ENCODE measurements at places on chromosomes 13 and 19.

DNA sequence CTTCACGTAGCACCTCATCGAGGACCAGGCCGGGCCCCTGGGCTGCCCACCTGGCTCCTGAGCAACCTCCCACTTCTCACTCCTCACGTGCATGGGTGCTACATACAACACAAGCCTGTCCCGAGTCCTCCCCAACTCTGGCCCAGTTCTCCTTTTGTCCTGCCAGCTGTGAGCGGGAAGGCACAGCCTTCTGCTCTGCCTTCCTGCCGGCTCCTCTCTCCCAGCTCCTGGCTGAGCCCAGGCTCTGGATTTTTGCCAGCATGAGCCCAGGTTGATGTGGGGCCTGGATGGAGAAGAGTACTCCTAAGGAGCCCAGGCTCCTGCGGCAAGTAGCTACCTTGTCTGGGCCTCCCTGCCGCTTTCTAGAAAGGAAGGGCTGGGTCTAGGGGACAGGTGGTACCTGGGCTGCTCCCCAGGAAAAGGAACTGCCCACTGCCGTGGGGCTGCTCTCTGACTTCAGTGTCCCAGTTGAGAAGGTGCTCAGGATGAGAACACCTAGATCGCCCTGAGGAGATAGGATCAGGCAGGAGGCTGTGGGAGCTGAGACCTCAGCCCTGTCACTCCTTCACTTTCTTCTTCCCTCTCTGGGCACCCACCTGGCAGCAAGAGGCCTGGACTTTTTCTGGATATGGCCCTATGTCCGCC lies 23.6 kb downstream of the LYL1 start:
- DNase-seq, result no peak

- no peak for DNase-seq
These were observed 130.1 kb downstream of the SLITRK1 start for GRCh38 chr13:83752141-83752540.

- no peak for DNase-seq
These were observed 24.9 kb upstream of the PIK3R2 start for GRCh38 chr19:18128044-18128443.

DNA sequence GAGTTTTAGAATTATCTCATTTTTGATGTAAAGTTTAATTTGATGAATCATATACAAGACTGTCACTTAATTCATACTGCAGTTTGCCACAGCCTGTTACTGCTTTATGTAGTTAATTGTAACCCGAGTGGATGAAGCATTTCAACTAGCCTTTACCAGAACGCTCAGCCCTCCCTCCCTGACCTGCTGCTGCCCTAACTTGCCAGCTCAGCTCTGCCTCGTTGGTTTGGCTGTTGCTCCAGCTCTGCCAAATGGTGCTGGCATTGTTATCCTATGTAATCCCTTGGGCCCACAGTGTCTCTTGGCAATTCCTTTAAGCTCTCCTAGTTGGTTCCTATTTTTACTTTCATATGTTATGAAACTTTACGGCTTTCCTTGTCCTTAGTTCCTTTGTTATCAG lies 113.3 kb downstream of the LMO7 start:
- DNase-seq, result no peak

- no peak for DNase-seq
These were observed 141.2 kb upstream of the KLHL1 start for GRCh38 chr13:70249332-70250064.

DNA sequence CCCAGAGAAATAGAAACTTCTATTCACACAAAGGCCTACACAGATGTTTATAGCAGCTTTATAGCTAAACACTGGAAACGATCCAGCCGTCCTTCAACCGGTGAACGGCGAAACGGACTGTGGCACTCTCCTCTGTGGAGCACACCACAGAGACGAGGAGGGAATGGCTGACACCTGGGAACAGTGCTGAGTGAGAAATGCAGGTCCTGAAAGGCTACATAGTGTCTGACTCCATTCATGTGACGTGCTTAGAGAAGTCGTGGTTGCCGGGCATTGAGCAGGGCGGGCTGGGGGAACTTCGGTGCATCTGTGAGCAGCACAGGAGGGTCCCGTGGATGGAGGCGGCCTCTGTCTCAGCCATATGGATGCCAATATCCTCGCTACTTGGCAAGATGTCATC lies 3.1 kb upstream of the GRK1 start:
- no peak for DNase-seq

DNA sequence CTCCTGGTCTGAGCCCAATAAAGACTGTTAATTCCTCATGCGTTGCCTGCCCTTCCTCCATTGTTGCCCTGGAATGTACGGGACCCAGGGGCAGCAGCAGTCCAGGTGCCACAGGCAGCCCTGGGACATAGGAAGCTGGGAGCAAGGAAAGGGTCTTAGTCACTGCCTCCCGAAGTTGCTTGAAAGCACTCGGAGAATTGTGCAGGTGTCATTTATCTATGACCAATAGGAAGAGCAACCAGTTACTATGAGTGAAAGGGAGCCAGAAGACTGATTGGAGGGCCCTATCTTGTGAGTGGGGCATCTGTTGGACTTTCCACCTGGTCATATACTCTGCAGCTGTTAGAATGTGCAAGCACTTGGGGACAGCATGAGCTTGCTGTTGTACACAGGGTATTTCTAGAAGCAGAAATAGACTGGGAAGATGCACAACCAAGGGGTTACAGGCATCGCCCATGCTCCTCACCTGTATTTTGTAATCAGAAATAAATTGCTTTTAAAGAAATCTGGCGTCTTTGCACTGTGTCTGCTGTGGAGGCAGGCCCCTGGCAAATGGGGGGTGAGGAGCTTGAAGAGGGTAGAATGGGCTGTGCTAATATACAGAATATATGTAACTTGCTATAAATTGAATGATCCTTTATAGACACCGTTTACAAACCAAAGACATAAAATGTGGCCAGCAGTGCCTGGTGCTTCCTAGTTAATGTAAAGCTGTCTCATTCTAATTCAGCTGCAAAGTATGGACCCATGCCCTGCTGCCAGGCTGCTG lies 4.2 kb upstream of the RPS11 start:
- no peak for DNase-seq

DNA sequence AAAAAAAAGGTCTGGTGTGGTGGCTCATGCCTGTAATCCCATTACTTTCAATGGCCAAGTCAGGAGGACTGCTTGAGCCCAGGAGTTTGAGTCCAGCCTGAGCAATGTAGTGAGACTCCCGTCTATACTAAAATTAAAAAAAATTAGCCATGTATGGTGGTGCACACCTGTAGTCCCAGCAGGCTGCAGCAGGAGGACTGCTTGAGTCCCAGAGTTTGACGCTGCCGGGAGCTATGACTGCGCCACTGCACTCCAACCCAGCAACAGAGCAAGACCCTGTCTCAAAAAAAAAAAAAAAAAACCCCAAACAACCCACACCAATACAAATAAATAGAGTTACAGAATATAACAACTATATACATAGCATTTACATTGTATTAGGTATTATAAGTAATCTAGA lies 65.7 kb downstream of the MICU2 start:
- no peak for DNase-seq

DNA sequence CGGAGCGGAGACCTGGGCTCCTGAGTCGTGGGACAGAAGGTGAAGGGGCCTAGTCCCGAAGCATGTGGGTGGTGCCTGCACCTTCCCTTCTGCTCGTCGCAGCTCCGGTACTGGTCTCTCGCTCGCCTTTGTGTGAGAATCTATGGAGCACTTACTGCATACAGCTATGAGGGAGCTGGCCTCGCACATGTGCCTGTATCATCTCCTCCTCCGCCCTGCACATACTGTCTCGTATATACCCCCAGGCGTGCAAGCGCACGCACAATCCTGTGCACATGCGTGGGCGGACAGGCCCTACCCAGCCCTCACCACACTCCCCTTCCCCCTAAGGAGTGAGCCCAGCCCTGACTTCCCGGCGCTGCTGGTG lies 8.7 kb downstream of the PIK3R2 start:
- DNase-seq, result no peak

DNA sequence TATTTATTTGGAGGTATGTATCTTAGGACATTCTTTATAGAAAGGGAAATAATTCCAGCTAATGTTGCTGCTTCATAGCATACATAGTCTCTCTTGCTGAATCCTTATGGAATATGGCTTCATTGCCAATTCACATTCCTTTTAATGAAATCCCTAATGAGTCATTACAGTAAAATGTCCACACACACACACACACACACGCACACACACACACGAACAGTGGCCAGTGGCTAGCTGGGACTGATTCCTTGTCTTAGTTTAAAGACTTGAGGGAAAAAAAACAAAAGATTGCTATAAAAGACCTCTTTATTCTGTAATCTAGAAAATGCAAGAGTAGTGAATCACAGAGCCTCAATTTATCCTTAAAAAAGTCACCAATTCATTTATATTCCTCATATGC lies 301.6 kb downstream of the SLITRK6 start:
- DNase-seq, result no peak

- DNase-seq, result no peak
These were observed 67.2 kb downstream of the ALOX5AP start for GRCh38 chr13:30802501-30802900.

DNA sequence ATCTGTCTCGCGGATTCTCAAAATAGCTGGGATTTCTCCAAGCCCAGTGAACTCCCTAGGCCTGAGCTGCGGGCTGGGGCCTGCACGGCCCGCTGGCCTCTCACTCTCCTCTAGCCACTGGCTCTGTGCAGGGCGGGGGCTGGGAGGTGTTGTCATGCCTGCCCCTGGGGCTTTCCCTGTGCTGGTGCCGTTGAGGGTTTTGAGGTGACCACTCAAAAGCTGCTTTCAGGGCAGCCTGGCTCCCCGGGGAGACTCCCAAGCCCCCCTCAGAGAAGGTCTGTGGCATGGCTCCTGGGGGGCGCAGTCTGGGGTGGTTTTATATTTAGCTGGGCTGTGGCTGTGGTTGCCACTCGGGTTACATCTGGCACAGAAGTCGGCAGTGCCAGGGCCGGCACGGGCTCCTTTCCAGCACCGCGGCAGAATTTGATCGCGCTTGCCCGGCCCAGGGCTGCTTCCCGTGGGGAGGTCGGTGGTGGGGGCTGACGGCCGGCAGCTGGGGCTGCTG lies 10.0 kb downstream of the NDUFB7 start:
- DNase-seq, result no peak

DNA sequence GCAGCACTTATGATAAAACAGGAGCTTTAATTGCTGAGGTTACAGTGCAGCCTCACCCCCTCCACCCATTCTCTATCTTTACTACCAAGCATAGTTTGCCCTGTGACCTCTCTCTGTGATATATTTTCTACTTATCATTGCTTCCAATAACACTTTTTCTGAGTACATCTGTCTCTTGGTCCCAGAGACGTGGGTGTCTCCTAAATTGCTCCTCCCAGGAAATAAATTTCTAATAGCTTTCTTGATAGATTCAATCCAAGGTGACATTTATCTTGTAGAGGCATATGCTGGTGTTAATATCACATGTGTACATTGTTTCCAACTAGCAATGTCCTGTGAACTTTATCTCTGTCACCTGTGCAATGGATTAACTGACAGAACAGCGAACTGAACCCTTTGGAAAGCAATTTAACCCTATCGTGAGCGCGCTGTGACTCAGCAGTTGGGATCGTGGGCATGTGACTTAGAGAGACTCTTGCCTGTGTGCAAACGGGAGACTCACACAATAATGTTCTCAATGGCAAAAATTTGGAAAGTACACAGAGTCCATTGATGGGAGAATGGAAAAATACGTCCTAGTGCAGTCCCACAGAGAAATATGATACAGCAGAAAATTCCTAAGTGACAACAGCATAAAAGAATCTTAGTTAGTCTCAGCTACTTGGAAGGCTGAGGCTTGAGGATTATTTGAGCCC lies 7.0 kb upstream of the MAP2K2 start:
- DNase-seq, result no peak

DNA sequence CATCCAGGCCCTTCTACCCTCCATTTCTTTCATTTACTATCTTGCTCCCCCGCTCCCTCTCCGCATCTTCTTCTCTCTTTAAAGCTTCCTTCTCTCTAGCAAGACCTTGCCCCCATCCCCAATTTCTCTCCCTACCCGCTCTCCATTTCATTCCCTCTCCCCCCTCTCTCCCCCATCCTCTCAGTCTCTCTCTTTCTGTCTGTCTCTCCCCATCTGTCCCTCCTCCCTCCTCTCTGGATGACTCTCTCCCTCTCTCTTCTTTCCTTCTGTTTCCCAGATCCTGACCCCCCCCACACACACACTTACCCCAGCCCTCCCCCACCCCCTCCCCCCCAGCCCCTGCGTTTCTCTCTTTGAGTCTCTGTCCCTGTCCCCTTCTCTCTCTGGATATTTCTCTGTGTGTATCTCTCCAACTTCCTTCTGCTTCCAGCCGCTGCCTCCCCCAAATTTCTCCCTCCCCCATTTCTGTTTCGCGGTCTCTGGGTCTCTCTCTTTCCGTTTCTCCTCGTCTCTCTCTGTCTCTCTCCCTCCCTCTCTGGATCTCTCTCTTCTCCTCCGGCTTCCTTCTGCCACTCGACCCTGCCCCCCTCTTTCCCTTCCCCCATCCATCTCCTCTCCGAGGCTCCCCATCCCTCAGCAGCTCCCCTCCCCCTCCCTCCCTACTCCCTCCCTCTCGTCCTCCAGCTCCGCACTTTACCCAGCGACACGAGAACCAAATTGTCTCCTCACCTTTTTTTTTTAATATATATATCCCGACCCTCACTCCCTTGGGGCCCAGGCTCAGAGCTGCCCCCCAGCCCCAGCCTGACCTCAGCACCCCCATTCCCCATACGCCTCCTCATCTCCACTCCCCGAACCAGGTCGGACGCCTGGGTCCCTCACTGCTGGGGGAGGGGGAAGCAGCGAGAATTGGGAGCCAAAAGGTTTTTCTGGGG lies 3.6 kb upstream of the CACNG8 start:
- DNase-seq, result no peak

- DNase-seq, result no peak
These were observed 76.9 kb downstream of the GADD45B start for GRCh38 chr19:2552859-2553258.

DNA sequence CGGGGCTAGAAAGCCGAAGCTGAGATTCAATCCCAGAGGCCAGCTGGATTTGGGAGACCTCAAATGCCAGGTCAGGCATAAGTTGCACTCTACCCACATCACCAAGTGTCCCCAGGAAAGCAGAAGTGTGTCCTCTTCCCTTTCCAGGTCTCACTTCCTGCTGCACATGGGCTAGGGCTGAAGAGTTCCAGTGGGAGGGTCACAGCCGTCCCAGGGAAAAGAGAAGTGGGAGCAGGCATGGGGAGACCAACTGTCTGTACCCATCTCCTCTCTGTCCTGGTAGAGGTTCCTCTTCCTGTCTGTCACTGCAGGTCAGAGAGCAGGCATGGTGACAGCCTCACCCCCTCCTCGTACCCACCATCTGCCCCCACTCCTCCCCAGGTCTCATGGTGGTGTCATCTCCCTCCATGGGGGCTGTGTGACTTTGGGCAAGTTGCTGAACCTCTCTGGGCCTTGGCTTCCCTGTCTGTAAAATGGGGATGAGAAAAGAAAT lies 14.8 kb downstream of the AXL start:
- DNase-seq, result no peak

GRCh38 chr19:55495646-55496349 lies 7.6 kb downstream of the SSC5D start:
- no peak for DNase-seq

- DNase-seq, result no peak
These were observed 651.2 kb downstream of the SLITRK6 start for GRCh38 chr13:85148009-85148408.

Data from NCI-H187 (cell line).